ENCODE measurements at places on chromosomes 1 and 21.

DNA sequence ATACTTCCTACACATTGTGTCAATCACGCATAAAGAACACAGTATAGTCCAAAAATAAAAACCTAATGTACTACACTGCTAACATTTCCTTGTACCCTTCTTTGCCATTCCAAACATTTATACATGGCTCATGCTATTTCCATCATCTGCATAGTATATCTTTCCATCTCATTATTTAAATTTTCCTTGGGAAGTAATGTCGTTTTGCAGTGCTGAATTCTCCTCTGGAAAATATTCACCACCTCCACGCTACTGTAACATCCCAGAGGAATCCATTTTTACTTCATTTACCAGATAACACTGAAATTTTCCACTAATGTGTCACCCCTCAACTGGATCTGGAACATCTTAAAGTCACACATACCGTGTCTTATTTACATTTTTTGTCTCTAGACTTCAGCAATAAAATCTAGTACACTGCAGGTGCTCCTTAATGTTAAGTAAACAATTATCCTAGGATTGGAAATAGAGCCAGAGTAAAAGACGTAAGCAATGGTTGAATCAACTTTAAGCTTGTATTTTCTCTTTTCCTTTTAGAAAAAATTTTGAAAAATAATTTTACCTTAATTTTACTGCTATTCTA lies 881.0 kb downstream of the AMY1C start:
- DNase-seq, result no peak

GRCh38 chr1:117389284-117389683 lies 22.0 kb downstream of the MAN1A2 start:
- DNase-seq, result no peak

DNA sequence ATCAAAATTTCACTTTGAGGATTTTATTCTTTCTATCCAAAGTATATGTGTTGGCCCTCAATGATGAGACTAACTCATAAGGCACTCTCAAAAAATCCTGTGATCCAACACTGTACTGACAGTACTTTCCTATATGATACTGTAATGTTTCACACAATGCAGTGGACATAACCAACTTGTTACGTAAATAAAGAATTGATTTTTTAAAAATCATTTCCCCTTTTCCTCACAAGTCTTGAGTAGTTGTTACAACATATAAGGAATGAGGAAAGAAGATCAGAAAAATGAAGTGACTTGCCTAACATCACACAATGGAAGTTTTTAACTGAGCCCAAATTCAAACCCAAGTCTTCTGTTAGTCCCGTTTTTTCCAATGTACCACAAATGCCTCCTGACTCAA lies 17.2 kb downstream of the PTP4A2 start:
- no peak for DNase-seq

DNA sequence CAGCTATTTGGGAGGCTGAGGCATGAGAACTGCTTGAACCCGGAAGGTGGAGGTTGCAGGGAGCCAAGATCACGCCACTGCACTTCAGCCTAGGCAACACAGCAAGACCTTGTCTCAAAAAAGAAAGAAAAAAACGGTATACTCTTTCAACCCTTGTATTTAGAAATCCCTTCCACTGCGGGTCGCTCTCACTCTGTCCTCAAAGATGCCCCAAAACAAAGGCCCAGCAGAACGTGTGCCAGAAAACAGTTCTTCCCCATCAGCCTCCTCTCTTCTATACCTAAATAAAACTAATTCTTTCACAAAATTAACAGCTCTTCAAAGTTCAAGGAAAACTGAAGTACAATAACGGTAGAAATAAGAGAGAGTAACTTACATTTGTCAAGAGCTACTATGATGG lies 13.2 kb downstream of the SETD4 start:
- DNase-seq, result no peak

- DNase-seq, result no peak
Observed at GRCh38 chr1:61073871-61074270, 8.5 kb upstream of the NFIA start.

DNA sequence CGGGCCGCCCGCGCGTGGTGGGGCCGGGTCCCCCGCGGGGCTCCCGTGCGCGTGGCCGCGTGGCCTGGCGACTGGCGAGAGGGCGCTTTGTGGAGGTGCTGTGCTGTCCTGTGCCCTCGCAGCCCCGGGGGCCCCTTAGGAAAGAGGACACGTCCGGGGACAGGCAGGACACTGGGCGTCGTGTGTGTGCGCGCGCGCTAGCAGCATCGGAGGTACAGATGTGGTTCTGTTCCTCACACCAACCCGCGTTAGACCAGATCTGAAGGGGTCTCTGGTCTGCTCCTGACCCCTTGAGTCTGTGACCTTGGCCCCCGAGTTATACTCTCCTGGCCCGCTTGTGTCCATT lies 489 bp downstream of the ACTN2 start:
- DNase-seq, result no peak

GRCh38 chr1:35502242-35502641 lies 55.0 kb downstream of the KIAA0319L start:
- no peak for DNase-seq

GRCh38 chr1:1143636-1144035 lies 27.7 kb upstream of the C1orf159 start:
- no peak for DNase-seq

GRCh38 chr1:229507502-229507901 lies 639 bp downstream of the NUP133 start:
- no peak for DNase-seq

GRCh38 chr1:223861904-223862303 lies 16.2 kb upstream of the TP53BP2 start:
- DNase-seq, result no peak

DNA sequence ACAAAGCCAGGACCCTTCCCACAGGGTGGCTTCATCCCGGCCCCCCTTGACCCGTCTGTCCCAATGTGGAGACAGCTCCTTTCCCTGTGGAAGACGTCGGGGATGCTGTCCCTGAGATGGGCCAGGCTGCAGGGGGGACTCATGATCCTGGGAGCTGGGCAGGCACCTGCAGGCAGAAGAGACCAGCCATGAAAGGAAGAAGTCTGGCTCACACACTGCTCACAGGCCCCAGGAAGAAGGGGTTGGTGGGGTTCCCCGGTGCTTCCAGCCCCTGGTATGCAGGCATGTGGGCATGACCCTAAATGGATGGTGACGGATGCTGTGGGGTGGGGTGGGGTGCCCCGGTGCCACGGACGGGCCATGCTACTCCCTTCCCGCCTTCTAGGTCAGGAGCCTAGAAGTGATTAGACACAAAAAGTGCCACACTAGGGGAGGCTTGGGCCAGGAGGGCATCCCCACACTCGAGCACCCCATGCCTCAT lies 8.3 kb downstream of the ACTRT2 start:
- DNase-seq, result no peak

- DNase-seq, result no peak
Observed at GRCh38 chr1:154191990-154192461, at the start of gene TPM3. TPM3 (minus strand) TSS chr1:154192100; CDS start chr1:154192018, 82 bp downstream.

DNA sequence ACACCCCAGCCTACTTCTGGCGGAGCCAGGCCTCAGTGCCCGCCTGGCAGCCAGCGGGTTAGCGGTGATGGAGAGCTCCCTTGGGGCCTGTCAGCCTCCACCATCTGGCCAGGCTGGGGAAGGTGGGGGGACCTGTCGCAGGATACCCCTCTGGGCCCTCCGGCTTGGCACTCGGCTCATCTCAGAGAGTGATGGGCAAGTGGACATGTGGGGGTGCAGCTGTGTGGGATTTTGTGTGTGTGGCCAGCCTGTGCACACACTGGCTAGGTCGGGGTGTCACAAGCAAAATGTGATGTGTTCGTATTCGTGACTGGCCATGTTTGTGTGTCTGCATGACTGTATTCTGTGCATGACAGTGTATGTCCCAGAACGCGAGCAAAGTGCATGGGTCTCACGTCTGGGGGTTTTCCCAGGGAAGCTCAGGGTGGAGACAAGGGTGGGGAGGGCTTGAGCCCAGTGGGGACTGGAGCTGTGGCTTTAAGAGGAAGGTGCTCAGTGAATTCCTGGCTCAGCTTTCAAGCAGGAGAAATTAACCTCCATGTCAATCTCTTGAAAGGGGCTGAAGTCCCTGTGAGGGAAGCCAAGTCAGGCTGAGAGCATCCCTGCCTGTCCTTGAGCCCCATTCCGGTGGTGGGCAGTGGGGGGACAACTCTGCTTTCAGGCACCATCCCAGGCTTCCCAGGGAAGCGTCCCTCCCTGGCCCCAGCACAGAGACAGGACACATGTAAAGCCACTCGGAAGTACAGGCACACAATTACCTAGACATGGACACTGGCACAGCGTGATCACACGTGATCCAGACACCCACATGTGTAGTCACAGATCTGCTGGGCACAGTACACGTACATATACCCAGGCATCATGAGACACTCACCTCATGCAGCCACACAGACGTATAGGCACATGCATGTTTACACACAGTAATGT lies 21.1 kb upstream of the ADGRB2 start:
- DNase-seq, result no peak

DNA sequence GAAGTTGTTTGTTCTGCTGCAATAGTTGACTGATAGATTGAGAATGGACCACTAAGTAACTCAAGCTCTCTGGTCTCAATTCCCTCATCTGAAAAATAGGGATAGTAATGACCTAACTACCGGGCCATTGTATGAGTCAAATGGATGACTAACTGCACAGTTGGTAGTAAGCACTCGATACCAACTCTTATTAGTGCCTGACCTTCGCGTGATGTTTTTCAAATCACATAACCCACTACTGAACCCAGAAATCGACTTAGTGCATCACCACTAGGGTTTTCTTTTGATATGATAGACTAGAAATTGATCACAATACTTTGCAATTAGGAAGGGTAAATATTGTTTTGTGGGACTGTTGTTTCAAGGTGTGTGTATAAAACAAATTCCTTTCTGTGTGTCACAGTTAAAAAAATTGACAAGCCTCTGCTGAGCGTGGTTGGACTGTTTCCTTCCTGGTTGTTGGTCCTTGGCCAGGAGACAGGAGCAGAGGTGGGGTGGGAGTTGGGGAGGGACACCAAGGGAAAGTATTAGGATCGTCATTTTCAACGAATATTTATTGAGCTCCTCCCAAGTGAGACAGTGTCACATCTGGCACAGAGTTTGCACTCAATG lies 54.0 kb upstream of the LRP8 start:
- no peak for DNase-seq

DNA sequence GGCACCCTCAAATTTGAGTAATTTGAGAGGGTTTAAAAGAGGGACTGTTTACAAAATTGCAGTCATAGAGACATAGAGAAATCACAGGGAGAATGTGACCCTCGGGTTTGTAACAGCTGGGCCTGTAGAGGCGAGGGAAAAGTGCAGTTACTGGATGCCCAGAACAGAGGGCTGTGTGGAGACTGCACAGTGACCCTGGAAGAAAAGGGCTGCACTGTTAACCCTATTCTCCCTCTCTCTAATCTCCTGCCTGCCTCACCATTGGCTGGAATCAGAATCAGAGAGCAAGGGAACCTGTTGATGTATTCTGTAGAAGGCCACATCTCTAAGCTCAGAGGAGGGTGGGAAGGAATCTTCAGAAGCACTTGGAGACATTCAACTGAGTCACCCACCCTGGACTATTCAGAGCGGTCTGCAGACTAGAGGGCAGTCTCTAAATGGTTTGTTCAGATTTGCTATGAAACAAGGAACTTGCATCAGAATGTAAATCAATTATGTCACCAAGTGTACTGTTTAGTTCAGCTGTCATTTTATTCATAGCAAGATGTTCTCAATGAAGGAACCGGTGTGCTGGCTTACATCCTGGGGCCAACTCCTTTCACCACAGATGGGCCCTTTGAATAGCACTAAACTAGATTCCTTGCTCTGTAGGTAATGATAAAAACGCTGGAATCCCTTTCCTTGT lies 132.2 kb upstream of the HOOK1 start:
- no peak for DNase-seq

GRCh38 chr1:230066466-230067404 lies at the start of gene GALNT2:
GALNT2 (plus strand) TSS chr1:230067238; CDS start chr1:230067281, 43 bp downstream.
- peak; percentile 79 for DNase-seq

DNA sequence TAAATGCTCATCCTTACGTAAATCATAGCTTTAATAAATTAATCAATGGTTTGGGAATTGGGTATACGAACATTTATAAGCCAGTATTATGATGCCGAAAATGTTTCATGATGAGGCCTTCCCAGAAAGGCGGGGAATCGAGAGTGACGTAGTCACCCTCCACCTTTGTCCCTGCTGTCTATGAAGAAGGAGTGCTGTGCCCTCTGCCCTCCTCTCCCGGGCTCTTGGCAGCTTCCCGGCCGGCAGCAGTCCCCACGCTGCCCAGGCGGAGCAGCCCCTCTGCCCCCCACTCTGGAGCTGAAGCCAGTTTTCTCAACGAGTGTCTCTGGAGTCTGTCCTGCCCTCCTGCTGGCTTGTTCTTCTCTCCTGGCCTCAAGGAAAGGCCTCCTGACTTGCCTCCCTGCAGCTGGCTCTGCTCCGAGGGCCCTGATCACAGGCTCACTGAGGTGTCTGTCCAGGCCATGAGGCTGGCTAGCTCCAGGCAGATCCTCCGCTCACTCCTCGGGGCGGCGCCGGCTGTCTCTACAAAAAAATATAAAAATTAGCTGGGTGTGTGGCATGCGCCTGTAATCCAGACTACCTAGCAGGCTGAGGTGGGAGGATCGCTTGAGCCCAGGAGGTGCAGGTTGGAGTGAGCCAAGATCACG lies 150.7 kb upstream of the COL6A1 start:
- DNase-seq, result no peak

GRCh38 chr1:90724926-90725656 lies 8.0 kb upstream of the BARHL2 start:
- no peak for DNase-seq

GRCh38 chr1:217140041-217140901 lies 417.0 kb upstream of the ESRRG start:
- no peak for DNase-seq

- no peak for DNase-seq
Observed at GRCh38 chr1:206020393-206021007, 3.2 kb downstream of the CTSE start.

GRCh38 chr21:37208741-37209225 lies 58.4 kb downstream of the VPS26C start:
- DNase-seq, result no peak

DNA sequence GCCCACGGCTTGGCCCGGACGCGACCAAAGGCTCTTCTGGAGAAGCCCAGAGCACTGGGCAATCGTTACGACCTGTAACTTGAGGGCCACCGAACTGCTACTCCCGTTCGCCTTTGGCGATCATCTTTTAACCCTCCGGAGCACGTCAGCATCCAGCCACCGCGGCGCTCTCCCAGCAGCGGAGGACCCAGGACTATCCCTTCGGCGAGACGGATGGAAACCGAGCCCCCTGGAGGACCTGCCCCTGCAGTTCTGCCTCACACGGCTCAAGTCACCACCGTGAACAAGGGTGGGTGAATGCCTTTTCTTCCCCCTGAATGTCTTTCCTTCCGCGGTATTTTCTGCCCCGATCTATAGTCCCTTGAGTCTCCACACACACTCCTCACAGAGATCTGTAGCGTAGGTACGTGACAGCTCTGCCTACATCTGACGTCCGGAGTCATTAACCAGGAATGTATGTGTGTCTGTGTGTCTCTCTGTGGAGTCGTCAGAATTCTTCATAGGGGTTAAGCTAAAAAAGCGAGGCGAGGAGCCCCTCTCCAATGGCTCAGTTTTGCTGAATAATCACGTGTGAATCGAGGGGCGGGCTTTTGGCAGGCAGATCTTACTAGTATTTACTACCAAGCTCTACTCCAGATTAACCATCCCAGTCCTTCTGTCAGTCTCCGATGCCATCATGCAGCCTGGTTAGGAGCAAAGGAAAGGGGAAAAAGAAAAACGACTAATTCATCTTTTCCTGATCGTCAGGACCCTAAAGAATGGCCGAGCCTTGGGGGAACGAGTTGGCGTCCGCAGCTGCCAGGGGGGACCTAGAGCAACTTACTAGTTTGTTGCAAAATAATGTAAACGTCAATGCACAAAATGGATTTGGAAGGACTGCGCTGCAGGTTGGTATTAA lies at the start of gene CDKN2C:
Gene CDKN2C (plus strand): TSS at position 635 of the 898 bp plus-strand sequence. CDS start 124 bp downstream, at position 759.
- peak; percentile 43 for DNase-seq
